CD4-positive, alpha-beta T cell treated with Interleukin-6 at 100 ng/mL for 8 hours (primary cell): ENCODE measurements at places on chromosomes 6 and 20.

DNA sequence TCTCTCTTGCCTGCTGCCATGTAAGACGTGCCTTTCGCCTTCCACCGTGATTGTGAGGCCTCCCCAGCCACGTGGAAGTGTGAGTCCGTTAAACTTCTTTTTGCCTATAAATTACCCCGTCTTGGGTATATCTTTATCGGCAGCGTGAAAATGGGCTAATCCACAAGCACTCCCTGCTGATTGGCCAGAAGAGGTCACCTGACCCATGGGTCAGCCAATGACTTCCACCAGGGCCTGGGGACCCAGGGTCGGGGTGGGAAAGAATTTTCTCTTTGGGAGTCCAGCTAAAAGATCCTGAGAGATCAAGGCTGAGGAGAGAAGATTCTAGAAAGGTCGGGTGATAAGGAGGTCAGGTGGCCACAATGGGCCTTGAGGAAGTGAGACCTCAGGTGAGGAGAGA lies 17.1 kb downstream of the ZBP1 start:
- no peak for DNase-seq

GRCh38 chr6:34679552-34680253 lies 16.9 kb downstream of the ILRUN start:
- DNase-seq: no peak

- DNase-seq: no peak
These were observed 223.3 kb upstream of the HEY2 start for GRCh38 chr6:125526007-125526720.

DNA sequence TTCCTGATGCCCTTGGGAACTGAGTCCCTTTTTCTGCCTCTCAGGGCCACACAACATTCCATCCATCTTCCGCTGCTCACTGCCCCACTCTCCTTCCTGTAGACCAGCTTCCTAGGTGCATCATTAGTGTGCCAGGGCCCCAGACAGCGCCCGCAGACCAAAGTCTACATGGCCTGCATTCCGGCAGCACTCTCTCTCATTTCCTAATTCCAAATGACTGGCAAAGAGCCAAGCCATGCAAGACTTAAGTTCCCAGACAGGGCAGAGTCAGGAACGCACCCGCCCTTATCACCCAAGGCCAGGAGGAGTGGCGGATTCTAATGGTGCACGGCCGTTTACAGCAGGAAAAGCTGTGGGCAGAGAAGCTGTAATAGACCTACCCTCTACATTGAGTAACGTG lies 159.8 kb upstream of the ARID1B start:
- no peak for DNase-seq

DNA sequence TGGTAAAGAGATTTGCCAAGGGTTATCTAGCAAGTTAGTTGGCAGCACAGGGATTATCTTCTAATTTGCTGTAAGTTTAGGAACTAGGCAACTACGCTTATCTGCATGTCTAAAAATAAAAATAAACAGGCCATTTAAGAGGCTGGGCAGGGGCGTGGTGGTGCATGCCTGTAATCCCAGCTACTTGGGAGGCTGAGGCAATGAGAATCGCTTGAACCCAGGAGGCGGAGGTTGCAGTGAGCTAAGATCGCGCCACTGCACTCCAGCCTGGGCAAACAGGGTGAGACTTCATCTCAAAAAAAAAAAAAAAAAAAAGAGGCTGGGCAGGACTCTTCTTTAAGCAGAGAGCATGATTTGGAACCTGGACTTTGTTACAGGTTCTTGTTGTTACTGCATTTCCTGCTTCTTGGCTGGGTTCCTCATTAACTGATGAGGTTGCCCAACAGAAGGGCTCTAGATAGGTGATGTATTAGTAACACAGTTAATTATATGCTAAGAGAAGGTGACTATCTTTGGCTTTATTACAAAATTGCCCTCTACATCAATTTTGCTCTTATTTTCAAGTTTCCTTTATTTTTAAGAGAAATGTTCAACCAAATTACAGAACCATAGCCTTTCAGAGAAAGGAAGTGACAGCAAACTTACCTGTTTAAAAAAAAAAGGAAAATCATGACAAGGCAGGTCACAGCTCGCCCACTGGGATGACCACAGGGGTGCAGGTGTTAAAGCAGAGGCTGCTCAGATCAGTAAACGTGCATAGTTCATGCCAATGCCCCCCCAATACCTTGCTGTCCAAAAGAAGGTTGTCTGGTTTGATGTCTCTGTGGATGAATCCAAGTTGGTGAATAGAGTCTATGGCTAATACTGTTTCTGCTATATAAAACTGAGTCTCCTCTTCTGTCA lies 32.5 kb downstream of the STK38 start:
- no peak for DNase-seq

DNA sequence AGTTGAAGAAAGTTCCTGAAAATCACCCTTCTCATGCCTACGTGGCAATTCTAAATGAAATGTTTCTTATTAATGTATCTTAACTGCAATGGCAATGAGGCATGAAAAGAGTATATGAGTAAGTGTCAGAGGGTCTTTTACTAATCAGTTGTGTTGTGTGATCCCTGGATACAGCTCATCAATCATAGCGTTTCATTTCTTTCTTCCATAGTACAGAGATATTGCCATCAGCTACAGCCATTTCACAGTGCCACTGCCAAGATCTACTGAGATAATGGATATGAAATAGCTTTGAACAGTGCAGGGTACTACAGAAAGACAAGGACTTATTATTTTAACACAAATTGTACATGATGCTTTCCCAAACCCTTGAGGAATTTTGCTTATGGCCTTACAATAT lies 450.8 kb downstream of the KHDRBS2 start:
- DNase-seq: no peak

DNA sequence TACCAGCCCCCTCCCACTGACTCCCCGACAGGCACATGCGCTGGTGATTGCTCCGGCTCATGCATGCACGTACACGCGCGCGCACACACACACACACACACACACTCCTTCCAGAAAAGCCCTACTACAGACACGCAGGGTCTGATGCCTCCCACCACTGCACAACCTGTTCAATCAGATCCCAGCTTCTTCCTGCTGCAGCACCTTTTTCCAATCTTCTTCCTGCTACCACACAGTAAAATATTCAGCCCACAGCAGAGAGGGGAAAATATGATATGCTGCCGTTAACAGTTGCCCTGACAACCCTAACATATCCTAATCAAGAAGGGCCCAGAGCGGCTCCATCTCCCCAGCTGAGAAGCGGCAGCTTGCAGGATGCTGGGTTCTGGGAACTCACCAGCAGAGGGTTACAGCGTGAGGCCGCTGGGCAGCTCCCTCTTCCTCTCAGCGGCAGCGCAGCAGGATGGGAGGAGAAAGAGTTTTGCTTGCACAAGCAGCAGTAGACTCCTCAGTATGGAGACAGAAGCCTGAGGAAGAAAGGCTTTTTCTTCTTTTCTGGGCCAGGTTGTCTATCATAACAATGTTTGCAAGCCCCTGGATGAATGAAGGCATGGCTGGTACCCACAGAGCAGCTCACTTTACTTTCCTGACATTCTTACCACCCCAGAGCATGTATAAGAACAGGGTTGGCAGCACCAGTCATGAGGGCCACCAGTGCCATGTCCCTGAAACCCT lies 23.9 kb downstream of the MAP7 start:
- peak; percentile 20 for DNase-seq

GRCh38 chr6:146984251-146984924 lies 219.8 kb upstream of the STXBP5 start:
- DNase-seq: no peak

DNA sequence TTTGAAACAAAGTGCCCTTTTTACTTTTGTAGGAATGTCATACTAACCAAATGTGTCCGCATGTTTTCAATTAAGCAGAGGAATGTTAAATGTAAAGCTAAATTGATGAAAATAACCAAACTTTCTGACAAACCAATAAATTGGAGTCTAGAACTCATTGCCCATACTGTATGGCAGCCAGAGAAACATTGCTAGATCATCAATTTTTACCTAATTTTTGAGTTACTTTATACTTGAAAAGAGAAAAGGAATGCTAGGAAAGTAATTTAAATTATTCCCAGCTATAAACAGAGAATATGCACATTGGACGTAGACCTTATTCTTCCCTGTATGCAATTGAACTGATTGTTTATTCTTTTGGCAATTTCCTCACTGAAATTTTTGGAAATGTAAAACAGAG lies 44.4 kb downstream of the RPS12 start:
- no peak for DNase-seq

DNA sequence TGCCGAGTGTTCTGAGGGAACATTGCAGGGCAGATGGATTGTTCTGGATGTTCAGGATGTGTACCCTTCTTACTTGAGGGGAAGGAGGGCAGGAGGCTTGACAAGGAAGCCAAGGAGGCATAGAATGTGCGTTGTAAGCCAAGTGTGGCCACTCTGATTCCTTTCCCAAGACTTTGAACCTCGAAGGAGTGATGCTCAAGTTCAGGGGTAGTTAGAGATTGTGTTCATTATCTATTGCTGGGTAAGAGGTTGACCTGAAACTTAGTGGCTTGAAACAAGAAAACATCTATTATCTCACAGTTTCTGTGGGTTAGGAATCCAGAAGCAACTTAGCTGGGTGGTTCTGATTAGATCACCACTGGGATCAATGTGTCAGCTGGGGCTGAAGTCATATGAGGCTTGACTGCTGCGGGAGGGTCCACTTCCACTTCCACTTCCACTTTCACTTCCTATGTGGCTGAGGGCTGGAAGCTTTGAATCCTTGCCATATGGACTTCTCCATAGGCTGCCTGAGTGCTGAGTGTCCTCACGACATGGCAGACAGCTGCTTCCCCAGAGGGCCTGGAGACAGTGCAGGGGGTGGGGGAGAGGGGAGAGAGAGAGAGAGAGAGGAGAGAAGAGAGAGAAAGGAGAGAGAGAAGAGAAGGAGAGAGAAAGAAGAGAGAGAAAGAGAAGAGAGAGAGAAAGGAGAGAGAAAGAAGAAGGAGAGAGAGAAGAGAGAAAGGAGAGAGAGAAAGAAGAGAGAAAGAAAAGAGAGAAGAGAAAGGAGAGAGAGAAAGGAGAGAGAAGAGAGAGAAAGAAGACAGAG lies 6.9 kb upstream of the CD40 start:
- DNase-seq: no peak

DNA sequence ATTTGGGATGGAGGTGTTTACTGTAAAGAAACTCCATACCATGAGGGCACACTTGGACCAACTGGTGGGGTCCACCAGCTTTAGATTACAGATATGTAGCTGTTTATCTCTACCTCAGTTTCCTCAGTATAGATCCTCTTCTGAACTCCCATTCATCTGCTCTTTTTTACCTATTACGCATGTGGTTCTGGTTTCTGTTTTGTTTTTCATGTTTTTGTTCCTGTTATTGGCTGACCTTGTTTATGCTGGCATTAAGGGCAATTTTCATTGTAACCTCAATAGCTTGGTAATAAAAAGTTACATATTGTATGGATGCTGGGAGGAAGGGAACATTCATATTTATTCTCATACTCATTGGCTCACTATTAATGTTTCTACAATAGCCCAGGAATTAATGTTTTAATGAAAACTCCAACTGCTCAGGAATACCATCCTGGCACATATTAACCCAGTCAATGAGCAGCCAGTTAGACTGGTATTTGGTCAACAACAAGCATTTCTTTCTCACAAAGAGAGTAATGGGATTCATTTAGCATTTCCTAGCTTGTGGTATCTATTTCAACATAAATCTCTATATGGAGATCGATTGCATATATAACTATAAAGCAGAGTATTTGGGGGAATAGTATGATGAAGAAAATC lies 83.8 kb upstream of the FAM184A start:
- no peak for DNase-seq

- DNase-seq: no peak
These were observed 8.2 kb downstream of the BACH2 start for GRCh38 chr6:90288404-90288803.

DNA sequence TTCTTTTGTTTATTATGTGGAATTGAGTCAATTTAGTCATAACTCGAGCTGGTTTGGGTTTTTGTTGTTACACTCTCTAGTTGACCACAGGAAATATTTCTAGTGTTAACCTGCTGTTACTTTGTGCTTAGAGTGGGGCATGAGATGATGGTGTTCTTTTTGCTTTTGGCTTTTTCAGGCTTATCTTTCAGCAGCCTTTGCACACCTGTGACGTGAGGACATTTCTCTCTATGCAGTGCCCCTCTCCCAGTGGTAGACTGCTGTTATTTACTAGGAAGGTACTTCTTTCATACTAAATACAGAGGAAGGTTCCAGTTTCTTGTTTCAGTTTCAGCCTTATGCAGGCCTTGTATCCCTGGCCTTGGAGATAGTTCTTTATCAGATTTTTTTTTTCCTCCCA lies 766.8 kb upstream of the MAN1A1 start:
- DNase-seq: no peak

- no peak for DNase-seq
These were observed 26.5 kb downstream of the ZNF292 start for GRCh38 chr6:87181903-87182302.

GRCh38 chr6:21386744-21387143 lies 206.8 kb upstream of the SOX4 start:
- no peak for DNase-seq

- DNase-seq: no peak
These were observed 511 bp upstream of the CLIC1 start for GRCh38 chr6:31736768-31737314.

GRCh38 chr6:91482498-91482897 lies 895.6 kb upstream of the MAP3K7 start:
- no peak for DNase-seq

GRCh38 chr20:41715526-41715925 lies 97.3 kb upstream of the CHD6 start:
- no peak for DNase-seq

GRCh38 chr6:15970517-15970916 lies 158.4 kb upstream of the MYLIP start:
- no peak for DNase-seq

DNA sequence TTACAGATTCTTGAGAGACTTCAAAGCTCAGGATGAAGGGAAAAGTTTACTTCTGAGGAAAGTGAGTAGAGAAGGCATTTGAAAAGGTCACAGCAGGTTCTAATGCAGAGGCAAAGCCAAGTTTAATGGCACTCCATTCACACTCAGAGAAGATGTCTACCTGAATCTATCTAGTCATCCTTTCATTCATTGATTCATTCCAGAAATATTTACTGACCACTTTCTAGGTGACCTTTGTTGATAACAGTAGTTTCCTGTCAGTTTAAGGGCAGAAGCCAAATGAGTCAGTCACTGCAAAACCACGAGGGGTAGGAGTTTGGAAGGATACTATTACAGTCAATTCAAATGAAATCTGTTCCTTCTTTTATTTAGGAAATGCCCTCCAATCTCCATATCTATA lies 30.8 kb downstream of the FBXO5 start:
- no peak for DNase-seq

GRCh38 chr6:6503191-6503590 lies 85.3 kb upstream of the LY86 start:
- DNase-seq: no peak

GRCh38 chr6:104522533-104522932 lies 337.2 kb downstream of the HACE1 start:
- DNase-seq: no peak

DNA sequence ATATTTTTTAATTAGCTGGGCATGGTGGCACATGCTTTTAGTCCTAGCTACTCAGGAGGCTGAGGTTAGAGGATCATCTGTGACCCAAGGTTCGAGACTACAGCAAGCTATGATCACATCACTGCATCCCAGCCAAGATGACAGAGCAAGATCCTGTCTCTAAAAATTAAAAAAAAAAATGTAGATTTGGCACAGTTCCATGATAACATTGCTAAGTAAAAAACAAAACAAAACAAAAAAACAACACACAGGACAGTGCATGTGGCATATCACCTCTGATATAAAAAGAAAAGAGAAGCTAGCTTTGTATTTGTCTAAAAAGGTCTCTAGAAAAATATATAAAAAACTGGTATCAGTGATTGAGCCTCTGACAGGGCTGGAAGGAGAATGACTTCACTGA lies 24.6 kb downstream of the RNF24 start:
- DNase-seq: no peak
